GM13977 (cell line): ENCODE measurements at places on chromosomes 7 and 10.

GRCh38 chr7:155590215-155591018 lies 44.1 kb upstream of the CNPY1 start:
- DNase-seq: no peak

- DNase-seq: no peak
Observed at GRCh38 chr7:101959829-101960228, 142.4 kb downstream of the CUX1 start.

- peak; percentile 37 for DNase-seq
Observed at GRCh38 chr10:118543714-118544400, 51.6 kb downstream of the PRLHR start.

- no peak for DNase-seq
Observed at GRCh38 chr7:92330835-92331438, 85.2 kb downstream of the ANKIB1 start.

GRCh38 chr10:123464430-123465323 lies 201.5 kb upstream of the GPR26 start:
- no peak for DNase-seq

DNA sequence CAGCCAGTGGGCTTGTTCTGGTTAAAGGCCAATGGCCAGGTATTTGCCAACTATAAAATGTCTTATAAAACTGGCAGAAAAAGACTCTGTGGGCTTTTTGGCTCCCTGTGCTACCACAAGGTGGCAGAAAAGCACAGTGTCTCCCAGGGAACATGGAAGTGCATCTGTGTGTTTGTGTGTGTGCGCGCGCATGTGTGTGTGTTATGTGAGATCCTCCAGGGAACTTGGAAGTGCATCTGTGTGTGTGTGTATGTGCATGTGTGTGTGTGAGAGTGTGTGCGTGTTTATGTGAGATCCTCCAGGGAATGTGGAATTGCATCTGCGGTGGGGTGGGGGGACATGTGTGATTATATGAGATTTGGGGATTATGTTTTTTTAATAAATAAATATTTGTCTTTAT lies 30.2 kb upstream of the ABI1 start:
- peak; percentile 26 for DNase-seq

DNA sequence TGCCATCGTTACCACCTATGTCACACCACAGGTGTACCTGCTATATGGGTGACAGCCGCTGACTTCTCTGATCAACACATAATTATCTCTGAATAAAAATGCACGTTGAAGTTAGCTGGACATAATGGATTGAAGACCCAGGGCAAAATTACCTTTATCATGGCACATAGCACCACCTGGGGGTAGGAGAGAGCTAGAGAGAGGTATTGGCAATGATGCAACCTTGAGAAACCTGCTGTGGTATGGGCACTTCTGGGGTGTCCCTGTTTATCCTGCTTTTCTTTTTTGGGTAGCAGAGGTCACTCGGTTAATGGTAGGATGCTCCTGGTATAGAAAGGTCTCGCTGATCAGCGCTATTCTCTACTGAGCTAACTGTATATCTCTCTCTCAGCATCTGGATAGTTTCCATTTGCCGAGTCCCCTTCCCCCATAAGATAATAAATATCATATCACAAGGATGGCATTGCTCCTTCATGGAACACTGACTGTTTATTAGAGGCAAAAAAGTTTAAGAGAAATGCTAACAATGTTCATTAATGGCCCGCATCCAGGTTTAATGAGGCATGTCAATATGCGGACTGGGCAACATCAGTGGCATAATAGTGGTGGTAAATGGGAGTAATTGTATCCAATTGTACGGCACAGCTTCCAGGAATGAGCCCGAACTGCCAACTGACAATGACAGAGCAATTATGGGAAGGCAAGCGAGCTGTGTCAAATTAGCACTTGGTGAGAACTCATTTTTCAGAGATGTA lies 323.1 kb downstream of the TFEC start:
- peak; percentile 1 for DNase-seq

DNA sequence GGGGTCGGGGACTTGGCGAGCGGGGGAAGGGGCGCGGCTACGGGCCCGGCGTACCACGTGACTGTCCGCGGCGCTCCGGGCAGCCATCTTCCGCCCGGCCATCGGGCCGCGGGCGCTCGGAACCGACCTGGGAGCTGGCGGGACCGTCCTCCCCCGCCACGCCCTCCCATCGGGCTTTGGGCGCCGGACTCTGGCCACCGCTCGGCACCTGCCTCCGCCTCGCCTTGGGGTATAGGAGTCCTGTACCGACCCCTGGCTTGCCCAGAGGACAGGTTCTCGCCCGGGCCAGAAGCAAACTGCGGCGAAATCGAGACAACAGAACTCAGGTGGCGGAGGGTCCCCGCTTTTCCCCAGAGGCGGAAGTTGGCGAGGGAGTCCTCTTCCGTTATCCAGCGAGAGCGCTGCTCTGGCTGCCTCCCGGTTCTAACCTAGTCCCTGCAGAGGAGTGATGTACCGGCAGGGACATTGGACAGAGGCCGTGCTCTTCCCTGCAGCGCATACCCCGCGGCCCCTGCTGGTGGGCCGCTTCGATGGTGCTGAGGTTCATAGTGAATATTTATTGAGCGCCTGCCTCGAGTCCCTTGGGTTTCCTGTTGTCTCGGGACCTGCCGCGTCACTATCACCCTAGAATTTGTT lies 1.2 kb upstream of the SGMS1 start:
- peak; percentile 89 for DNase-seq

DNA sequence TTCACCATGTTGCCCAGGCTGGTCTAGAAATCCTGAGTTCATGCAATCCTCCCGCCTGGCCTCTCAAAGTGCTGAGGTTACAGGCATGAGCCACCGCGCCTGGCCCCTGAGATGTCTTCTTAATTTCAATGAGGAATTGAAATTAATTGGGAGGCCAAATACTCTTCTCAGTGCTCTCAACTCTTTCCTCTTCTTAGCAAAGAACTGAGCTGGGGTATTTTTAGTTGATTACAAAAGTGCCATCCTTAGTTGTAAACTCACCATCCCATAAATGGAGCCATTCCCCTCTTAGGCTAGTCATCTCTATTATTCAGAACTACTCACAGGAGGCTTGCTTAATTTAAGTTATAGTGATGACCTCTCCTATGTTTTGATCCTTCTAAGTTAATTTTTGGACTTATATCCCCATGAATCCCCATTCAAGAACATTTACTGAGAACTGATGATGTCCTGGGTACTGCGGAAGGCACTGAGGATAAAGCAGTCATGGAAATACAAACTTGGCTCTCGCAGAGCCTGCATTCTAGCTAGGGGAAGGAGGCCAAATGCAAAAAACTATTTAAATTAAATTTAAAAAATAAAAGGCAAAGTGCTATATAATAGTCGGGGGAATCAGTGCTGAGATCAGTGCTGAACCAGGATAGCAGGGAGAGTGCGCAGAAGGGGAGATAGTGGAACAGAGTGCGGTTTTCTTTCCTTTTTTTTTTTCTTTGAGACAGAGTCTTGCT lies 145.3 kb downstream of the SFMBT2 start:
- no peak for DNase-seq

DNA sequence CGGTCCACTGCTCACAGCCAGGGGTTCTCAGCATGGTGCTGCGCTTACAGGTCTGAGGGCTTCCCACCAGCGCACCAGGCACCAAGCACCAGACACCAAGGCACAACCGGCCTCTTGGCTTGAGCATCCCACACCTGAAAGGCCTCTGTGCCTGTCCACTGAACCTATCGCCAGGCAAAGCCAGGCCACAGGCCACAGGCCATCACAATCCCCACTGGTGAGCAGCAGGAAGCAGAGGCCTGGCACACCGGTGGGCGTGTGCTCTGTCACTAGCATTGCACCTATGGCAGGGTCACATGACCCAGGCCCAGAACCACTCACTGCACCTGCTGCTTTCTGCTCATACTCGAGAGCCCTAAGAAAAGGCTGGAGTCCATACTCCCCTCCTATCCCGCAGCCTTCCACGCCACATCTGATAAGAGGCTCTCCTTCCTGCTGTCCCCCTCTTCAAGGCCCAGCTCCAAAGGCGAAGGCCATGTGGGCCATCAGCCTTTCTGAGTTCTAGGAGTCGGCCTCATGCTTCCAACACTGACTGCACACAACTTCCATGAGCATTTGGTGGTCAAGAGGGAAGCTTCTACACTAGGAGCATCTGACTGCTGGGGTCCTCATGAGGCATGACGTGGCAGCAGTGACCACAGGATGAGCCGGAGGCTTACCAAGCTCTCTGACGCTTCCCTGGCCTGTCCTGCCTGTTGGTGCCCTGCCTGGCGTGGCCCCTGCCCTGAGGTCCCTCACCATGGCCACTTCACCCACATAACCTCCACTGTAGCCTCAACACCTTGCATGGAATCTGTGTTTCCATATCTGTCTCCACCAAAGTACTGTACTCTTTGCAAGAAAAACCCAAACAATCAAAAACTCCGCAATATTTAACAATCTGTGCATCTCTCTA lies 166.3 kb downstream of the TNS3 start:
- no peak for DNase-seq

- no peak for DNase-seq
Observed at GRCh38 chr7:41574377-41574776, 128.5 kb downstream of the INHBA start.

- no peak for DNase-seq
Observed at GRCh38 chr10:297567-297966, 162.3 kb downstream of the ZMYND11 start.

DNA sequence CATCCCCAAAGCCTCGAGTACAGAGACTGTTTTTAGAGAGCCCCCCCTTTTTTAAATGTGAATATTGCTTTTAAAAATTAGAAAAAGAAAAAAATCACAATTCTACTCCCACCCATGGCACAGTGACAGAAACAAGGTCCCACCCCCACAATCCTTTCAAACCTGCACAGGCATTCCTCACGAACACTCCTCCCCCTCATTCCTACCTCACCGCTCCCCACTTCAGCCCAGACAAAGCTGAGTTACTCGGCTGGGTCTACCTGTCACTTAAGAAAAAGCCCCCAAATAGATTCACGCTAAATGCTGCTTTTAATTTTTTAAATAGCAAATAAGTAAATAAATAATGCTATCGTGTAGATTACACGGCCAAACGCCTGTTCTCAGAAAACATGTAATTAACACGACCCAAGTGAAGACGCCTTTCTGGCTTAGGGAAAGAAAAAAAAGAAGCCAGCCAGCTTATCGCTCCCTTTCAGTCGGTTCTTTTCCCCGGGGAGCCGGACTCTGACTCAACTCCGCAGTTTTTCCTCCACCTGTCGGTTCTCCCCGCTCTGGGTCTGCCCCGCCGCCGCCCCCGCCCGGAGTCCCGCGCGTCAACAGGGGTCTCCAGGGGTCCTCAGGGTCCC lies 739 bp downstream of the MPP7 start:
- DNase-seq: no peak

DNA sequence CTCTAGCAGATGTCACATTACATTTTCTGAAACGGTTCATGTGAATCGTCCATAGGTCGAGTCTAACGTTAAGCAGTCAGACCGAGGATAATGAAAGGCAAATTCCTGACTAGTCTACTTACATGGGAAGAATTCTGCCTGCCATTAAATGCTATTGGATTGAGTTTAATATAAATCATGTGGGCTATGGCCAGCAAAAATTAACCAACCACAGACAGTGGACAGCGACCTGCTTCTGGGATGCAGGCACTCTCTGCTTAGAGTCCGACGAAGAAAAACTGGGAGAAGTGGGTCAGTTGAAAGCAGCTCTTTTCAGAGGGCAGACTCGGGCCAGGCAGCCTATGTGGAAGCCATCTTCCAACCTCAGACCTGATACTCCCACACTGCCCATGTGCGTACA lies 16.6 kb downstream of the PIP4K2A start:
- no peak for DNase-seq

- DNase-seq: no peak
Observed at GRCh38 chr7:21923658-21924057, 22.0 kb downstream of the CDCA7L start.

DNA sequence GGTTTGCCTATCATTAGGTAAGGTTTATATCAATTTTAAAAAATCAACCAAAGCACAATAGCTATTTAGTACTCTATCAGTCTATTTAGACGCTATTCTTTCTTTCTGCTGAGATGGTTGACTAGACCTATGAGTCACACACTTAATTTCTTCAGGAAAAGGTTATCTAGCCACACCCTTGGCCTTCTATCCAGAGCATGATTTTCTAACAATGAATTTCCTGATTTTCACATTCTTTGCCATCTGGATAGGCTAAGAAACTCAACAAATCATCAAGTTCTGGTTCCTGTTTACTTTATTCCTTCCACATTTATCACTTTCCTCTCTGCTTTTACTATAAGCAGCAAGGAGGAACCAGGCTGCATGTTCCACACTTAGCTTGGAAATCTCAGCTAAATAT lies 8.1 kb downstream of the PRPS1L1 start:
- no peak for DNase-seq

- no peak for DNase-seq
Observed at GRCh38 chr7:123208793-123209192, 9.0 kb upstream of the SLC13A1 start.

DNA sequence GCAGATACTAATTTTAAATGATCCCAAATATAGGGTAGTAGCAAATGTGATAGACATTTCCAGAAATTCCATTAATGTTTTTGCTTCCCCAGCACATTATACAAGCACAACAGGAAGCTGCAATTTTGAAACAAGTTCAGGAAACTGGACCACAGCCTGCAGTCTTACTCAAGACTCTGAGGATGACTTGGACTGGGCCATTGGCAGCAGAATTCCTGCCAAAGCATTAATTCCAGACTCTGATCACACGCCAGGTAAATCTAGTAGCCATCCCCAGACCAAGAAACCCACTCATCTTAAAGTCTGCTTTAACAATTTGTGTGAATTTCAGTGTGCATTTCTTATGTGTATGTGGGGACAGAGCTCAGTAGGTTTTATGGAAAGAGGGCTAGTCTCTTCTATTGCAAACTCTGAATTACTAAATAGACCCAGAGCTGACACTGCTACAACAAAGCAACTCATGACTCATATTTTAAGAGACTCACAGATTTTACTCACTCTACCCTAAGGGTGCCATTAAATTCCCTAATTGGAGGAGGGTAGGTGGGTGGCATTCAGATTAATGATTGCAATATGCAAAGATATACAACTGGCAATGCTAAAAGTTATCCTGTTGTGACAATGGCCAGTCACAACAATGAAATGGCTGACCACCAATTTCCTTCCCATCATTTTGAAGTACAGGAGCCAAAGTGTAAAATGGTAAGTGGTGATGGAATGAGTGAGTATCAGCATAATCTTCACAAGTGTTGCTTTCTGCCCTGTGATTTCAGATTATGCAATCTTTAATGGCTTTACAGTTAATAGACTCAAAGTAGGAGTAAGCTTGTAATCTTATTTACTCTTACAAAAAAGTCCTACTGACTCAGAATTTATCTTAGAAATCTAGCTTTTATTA lies 317.6 kb upstream of the PLXDC2 start:
- no peak for DNase-seq

- no peak for DNase-seq
Observed at GRCh38 chr10:43846187-43846680, 197.6 kb upstream of the ZNF32 start.

- peak; percentile 72 for DNase-seq
Observed at GRCh38 chr10:30784897-30785605, 155.5 kb upstream of the LYZL2 start.

DNA sequence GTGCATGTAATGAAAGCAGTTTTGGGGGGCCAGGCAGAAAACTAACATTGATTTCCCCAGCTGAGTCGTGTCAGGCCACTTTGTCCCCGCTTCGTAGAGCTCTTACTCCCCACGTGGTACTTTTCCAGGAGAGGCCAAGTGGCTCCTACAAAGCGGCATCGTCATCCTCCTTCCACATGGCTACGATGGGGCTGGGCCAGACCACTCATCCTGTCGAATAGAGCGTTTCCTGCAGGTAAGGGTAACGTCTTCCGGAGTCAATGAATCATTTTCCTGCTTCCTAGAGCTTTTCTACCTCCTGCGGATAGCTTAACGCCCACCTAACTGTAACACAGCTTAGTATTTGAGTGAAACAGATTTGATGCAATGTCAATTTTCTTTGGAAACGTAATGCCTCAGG lies 21.7 kb upstream of the SEC61A2 start:
- DNase-seq: no peak

GRCh38 chr7:46201961-46202360 lies 280.9 kb upstream of the IGFBP3 start:
- DNase-seq: no peak
